ENCODE measurements at places on chromosomes 7 and 10.
A peak's percentile ranks its signal among the peaks of the same experiment; 100 is the strongest.

DNA sequence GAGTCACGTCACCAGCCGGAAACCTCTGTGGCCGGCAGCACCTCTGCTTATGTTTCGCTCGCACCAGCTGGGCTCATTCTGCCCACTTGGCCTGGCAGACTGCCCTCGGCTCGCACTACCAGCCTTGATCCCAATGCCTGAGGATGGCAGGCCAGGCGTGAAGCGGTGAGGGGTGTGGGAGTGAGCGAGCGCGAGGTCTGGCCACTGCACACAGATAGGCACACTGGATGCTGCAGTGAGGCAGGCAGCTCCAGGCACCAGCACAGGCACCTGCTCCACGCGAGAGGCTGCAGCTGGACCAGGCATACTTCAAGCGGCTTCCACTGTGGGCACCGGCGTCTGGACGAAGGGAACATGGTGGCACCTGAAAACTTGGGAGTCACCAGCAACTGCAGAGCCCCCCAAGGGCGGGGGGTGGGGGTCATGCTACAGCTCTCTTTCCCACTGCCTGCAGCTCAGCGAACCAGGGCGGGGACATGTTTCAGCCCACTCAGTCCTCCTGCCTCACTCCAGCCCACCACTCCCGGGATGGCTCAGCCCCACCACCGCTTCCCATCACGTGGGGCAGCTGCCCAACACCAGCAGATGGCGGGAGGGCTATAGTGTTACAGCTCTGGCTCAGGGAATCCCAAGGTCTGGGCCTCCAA is 5.4 kb upstream of the DMTF1 start:
- no peak for DNase-seq

- no peak for DNase-seq
Measured at GRCh38 chr7:18019555-18019954, 8.1 kb downstream of the PRPS1L1 start.

DNA sequence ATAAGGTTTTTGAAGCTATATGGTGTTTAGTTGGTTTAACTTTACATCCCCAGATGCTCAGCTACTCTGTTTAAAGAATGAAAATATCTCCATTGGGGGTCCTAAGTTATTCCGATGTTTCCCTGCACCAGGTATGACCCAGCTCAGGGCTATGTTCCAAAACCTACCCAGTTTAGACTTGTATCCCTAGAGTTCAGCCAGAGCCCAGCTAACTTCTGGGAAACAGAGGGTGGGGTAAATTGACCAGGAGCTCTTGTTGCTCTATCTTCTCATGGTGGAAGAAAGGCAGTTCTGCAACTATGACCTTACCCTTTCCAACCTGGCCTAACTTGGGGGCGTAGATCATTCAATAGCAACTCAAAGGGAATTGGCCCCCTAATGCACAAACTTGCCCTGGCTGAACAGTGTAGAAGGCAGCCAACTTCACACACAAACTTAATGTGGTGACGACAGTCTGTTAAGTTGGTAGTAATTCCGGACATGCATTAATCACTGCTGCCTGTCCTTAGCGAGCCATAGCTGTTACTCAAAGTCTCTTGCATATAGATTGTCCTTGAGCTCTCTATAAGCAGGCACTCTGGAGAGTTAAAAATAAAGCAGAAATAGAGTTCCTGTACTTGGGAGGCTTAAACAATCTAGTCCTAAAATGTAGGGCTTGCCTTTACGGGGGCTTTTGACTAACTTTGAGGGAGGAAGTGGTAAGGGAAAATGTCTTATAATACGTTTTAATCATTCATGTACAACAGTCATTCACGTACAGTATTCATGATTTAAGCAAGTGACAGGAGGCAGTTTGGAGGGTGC is 5.3 kb upstream of the ZNRF2 start:
- DNase-seq: no peak

GRCh38 chr10:35691522-35692236 is 49.6 kb upstream of the FZD8 start:
- DNase-seq: no peak

GRCh38 chr7:18177815-18178660 is 150.4 kb upstream of the PRPS1L1 start:
- DNase-seq: peak; percentile 48

- DNase-seq: no peak
Measured at GRCh38 chr7:46934198-46934825, 647.6 kb downstream of the TNS3 start.

- no peak for DNase-seq
Measured at GRCh38 chr10:103265717-103266329, 11.1 kb upstream of the INA start.

Measured in T-helper 2 cell (primary cell).